Endodermal cell (in vitro differentiated cells): ENCODE measurements at places on chromosomes 16 and 17.

DNA sequence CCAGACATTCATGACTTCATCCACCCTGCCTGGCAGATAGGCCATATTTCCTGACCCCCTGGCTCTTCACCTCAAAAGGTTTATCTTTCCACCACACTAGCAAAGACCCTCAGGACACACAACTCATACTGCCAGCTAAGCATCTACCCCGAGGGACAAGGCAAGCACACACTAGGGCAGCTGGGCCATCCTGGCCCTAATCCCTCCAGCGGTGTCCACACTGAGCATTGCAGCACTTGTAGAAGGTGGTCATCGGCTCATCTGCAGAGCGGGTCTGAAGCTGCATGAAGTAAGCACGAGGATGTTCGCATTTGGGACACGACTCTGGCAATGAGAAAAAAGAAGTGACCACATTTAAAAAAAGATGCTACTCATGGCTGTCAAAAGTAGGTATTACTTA lies 6.2 kb downstream of the POLR3K start:
- no peak for DNase-seq

DNA sequence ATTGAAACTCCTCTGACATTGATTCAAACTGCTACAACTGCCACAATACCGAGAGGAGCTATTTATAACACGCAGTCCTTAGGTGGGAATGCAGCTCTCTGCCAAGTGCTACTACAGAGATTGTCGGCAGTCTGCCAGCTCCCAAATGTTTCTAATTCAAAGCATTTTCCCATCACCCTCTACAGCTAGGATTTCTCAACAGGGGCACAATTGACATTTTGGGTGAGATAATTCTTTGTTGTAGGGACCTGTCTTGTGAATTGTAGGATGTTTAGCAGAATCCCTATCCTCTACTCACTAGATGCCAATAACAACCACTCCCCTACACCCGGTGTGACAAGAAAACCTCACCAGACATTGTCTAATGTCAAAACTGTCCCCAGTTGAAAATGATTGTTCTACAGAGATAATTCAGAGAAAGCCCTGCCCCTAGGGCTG lies 7.8 kb upstream of the N4BP1 start:
- no peak for DNase-seq

GRCh38 chr17:21400816-21401593 lies 24.8 kb downstream of the KCNJ12 start:
- peak; percentile 91 for DNase-seq

DNA sequence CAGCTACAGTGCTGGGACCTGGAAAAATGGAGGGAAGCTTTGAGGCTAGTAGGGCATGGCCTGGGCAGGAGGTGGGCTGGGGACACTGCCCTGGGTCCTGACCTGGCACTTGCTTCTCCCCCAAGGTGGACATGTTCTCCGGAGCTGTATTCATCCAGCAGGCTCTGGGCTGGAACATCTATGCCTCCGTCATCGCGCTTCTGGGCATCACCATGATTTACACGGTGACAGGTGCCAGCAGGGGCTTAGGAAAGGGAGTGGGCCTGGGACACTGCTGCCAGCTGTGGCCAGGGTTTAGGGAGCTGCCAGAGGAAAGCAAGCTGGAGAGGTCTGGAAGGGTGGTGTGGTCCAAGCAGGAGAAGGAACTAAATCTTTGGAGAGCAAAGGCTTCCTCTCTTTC lies 3.1 kb downstream of the SLC5A2 start:
- DNase-seq, result no peak

DNA sequence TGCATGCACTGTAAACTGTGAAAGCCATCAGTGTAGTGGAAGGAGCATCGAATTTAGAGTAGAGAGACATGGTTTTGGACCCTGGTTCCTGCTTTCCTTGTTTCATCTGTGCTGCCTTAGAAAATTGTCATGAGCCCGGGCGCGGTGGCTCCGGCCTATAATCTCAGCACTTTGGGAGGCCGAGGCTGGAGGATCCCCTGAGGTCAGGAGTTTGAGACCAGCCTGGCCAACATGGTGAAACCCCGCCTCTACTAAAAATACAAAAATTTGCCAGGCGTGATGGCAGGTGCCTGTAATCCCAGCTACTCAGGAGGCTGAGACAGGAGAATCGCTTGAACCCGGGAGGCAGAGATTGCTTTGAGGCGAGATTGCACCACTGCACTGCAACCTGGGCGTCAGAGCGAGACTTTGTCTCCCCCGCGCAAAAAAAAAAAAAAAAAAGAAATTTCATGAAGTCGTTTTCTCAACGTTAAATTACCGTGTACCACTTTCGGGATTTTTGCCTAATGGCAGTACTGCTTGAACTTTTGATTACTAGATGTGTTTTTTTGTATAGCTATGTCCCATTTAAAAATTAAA lies 912 bp downstream of the COQ7 start:
- DNase-seq, result no peak

GRCh38 chr17:5587438-5588032 lies 3.2 kb upstream of the NLRP1 start:
- peak; percentile 76 for DNase-seq

DNA sequence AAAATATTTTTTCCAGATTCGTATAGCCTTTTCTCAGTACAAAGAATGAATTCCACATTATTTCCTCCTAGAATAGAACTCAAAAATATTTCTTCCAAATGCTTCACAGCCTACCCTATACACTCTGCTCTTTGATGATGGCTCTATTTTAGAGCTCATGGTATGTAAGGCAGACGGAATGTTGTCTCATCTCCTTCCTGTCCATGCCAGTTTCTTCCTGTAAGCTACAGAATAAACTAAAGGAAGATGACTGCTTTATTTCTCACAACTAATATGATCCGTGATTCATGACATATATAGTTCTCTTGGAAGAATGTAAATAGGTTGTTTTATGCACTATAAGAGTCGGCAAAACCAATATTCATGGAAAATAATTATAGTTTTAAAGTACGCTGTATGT lies 723.1 kb downstream of the CDH11 start:
- DNase-seq, result no peak

DNA sequence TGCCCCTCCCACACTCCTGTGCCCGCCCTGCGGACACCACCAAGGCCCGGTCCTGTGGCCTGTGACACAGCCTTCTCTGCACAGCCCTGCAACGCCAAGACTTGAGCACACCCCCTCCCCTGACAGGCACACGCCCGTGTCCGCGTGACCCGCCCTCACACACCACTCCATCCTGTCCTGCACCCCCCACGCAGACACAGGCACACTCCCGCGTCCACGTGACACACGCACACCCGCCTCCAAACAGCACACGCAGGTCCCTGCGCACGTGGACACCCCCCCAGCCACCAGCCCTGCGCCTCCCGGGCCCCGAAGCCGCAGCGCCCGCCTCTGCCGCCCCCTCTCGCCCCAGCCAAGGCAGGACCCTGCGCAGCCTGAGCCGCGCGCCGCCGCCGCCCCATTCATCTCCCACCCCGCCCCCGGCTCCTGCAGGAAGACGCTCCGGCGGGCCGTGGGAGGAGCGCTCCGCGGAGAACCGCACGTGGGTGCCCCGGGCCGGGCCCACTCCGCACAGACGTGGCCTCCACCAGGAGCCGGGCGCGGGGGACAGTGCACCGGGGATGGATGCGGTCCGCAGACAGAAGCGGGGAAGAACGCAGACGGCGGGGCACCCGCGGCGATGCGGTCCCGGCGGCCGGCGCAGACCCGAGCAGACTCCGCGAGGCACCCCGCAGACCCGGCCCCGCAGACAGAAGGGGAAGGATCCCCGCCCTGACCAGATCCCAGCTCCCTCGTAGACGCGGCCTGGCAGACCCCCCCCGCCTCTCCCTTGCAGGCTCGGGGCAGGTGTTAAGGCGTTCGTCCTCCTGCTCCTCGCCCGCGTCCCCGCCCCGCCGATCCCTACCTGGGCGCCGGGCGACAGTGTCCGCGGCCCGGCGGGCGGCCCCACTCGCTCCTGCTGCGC lies 506 bp downstream of the CAMKK1 start:
- DNase-seq, result peak; percentile 86

DNA sequence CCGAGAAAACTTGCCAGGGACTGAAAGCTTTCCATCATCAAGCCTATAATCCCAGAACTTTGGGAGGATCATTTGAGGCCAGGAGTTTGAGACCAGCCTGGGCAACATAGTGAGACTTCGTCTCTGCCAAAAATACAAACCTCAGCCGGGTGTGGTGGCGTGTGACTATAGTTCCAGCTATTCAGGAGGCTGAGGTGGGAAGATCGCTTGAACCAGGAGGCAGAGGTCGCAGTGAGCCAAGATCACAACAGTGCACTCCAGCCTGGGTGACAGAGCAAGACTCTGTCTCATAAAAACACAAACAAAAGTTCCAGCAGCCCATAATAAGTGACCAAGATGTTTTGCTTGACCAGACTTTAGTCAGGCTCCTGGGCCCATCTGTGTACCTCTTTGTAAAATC lies 1.9 kb downstream of the MEAK7 start:
- no peak for DNase-seq

- DNase-seq, result no peak
Observed at GRCh38 chr16:57955572-57956188, 15.2 kb downstream of the CNGB1 start.

- peak; percentile 13 for DNase-seq
Observed at GRCh38 chr16:49615576-49615975, 240.3 kb downstream of the ZNF423 start.

GRCh38 chr16:55329791-55330428 lies 5.9 kb downstream of the IRX6 start:
- no peak for DNase-seq

DNA sequence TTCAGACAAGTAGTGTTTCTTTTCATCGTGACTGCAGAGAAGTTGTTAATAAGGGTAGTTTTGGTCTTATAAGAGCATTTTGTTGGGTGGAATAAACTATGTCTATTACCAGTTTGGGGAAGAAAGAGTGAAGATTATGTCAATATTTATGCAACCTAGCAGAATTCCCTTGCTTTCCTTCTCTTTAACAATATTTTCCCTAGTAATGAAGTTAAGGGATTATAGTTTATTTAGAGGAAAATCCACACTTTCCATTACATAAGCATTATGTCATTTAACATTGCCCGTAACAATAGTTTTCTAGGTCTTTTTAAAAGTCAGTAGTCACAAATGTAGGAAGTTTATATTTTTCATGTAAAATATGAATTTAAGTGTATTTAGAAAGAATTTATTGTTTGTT lies 2.5 kb upstream of the MAF start:
- no peak for DNase-seq

DNA sequence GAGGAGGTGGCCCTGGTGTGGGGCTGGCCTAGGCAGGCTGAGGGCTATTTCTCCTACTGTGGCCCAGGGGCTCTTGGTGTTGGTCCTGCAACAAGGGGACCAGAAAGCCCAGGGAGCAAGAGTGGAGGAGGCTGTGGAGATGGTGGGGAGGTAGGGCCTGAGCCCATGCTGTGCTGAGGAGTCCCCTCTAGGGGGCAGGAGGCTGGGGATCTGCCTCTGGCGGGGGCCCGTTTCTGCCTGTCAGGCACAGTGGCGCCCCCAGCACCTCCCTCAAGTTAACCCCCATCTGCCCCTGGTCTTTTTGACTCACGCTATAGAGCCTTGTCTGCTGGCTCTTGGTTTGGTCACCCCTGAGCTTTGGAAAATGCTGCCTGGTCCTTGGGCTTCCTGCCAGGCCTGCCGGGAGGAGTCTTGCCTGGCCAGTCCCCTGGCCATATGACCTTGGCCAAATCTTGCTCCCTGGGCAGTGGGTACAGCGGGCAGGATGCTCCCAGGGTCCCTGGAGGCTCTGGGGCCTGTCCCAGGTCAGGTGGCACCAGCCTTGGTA lies 5.9 kb downstream of the BAIAP2 start:
- DNase-seq, result peak; percentile 87

DNA sequence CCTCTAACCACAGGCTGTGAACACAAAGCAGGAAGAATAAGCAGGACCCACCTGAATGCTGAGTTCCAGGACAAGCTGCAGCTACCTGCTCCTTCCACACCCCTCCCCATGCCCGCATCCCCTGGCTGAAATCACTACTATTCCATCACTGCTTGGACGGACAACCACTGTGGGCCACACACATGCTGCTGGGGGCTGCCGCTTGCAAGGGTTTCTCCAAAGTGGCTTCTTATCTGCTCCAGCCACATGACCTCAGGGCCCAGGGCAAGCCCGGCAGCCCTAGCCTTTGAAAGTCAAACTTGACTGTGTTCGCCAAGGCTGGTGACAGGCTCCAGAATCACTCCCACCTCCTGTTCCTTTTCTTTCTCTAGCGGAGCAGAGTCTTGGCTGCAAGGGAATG lies 18.4 kb downstream of the FA2H start:
- DNase-seq, result no peak

GRCh38 chr17:80804466-80804865 lies 187.2 kb upstream of the CHMP6 start:
- peak; percentile 51 for DNase-seq

DNA sequence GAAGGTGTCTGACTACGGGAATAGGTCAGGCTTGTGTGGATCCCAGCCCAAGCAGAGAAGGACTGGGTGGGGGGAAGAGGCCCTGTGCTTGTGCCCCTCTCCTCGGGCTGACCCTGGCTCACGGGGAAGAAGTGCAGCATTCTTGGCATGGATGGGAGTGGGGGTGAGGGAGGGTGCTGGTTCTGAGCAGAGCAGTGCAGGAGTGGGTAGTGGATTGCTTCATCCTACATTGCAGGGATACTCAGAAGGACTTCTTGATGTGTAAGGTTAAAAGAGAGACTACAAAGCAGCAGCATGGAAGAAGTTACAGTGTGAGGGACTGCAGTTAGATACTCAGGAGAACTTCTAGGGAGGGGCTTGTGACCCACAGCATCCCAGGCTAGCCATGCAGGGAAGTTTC lies 2.1 kb downstream of the ARHGAP23 start:
- no peak for DNase-seq

GRCh38 chr17:60720763-60721531 lies 43.3 kb downstream of the BCAS3 start:
- DNase-seq, result peak; percentile 70

GRCh38 chr17:48392857-48393256 lies 37.2 kb downstream of the SKAP1 start:
- DNase-seq, result no peak

DNA sequence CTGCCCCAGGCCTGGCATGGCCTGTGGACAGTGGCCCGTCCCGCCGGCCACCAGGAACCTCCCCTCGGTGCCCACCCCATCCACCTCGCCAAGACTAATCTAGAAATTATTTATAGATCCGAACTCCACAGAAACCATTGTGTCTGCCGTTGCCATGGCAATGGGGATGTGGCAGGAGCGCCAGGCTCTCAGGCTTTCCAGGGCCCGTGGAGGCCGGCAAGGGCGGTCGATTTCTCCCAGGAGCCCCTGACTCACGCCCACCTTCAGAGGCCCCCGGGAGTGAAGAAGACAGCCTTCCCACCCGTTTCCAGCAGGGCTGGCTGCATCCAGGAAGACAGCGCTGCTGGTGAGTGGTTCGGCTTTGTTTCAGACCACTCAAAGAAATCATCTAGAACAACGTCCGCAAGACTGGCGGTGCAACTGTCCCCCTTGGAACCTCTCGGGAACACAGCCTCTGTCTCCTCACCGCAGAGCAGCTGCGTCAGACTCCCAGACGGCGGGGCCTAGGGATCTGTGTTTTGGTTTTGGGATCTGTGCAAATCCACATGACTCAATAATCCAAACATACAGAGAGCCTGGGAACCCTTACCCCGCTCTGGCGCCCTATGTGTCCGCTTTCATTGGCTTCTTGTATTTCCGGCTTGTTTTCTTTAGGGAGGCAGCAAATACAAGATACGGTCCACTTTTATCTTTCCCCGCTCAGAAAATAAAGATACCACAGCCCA lies 48.5 kb upstream of the ZCCHC14 start:
- DNase-seq, result no peak

- no peak for DNase-seq
Observed at GRCh38 chr16:54974367-54974766, 43.7 kb downstream of the IRX5 start.
